ENCODE measurements at places on chromosomes 1 and 21.

GRCh38 chr1:208536212-208536611 lies 292.0 kb upstream of the PLXNA2 start:
- no peak for DNase-seq

DNA sequence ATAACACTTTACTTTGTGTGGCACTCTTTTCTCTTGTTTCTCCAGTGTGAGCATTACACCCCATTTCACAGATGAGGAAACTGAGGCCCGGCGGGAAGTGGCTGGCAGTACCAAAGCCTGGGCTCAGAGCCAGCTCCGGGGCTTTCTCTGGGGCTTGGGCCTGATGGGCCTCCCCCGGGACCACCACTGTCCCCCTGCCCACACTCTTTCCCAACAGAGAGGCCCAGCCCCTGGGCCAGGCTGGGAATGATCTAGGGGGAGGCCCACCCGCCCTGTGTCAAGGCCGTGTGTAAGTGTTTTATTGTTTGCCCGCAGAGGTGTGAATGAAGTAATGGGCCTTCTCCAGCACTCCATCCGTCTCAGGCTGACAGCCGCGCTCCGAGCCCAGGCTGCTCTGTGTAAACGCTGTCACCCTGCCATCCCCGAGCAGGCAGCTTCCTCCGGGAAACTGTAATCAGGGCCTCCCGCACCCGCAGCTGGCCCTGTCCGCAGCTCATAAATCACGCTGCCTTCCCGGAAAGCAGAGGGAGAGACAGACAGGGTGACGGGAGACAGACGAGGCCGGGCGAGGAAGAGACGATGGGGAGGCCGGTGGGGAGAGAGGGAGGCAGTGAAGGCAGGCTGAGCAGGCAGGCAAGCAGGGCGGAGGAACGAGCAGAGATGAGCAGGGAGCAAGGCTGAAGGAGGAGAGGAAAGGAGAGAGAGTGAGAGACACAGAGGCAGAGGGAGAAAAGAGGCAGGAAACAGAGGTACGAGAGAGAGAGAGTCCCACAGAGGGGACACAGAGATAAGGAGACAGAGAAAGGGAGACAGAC lies 109.7 kb upstream of the ZBTB40 start:
- DNase-seq, result no peak

DNA sequence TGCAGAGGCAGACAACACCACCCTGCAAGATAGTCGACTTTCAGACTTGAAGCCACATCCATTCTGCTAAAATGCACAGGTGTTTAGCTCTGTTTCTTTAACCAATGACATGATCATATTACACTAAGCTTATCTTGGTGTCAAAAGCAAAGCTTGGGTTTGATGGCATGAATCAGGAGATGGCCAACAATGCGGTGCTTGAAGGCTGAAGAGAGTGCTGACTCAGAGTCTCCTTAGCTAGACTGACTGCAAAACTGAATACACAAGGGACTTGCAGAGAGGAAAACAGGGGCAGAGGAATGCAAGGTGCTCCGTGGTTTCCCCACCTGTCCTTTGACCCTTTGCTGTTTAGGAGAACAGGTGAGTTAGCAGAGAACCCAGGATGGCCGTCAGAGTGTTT lies 262.6 kb downstream of the SIPA1L2 start:
- DNase-seq, result no peak

DNA sequence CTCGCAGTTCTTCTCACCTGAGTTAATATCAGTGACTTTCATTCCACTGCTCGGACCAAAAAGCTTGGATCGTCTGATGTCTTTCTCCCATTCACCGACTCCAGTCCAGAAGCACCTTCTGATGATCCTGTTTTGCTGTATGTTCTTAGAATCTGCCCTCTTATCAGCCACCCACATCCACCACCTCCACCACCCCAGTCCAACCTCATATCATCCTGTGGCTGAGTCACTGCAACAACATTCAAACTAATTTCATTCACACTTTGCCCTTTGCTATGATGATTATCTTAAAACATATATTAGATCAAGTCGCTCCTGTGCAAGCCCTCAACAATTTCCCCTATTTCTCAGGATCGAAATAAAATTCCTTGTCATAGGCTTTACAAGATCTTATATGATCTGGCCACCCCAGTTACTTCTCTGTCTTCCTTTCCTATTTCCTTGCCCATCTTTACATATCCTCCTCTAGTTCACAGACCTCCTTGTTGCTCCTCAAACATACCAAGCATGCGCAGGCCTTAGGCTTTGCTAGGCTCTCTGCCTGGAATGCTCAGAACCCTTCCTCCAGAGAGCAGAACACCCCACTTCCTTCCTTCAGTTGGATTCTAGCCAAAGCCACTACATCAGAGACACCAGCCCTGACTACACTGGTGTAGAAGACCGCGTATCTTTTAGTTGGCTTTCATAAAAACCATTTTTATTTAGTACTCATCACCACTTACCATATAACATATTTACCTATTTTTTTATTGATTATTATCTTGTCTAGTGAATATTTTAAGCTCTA lies 335.7 kb upstream of the GREM2 start:
- no peak for DNase-seq

DNA sequence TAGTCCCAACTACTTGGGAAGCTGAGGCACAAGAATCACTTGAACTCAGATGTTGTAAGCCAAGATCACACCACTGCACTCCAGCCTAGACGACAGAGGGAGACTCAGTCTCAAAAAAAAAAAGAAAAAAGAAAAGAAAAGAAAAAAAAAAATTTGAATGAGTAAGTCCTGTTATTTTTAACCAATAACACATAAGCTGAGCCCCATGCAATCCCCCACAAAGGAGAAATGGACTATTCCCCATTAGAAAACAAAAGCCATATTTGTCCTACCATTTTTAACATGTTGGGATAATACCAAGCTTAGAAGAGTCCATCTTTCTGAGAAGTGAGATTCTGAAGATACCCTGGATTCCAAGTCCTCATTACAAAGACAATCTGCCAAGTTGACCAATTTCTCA lies 32.4 kb downstream of the LTN1 start:
- DNase-seq, result no peak

GRCh38 chr1:183215076-183215720 lies 29.1 kb downstream of the LAMC2 start:
- no peak for DNase-seq

- peak; percentile 54 for DNase-seq
Measured at GRCh38 chr1:43991476-43992231, at the start of gene CCDC24. Gene CCDC24 (plus strand): TSS chr1:43991599. CDS start chr1:43991879, 280 bp downstream.

- DNase-seq, result no peak
Measured at GRCh38 chr1:212189352-212189738, 95.9 kb upstream of the PPP2R5A start.

GRCh38 chr1:65069011-65069565 lies 78.9 kb upstream of the AK4 start:
- no peak for DNase-seq

- no peak for DNase-seq
Measured at GRCh38 chr1:24673341-24673740, 30.2 kb downstream of the SRRM1 start.

- DNase-seq, result no peak
Measured at GRCh38 chr1:68268896-68269483, 36.7 kb upstream of the WLS start.

DNA sequence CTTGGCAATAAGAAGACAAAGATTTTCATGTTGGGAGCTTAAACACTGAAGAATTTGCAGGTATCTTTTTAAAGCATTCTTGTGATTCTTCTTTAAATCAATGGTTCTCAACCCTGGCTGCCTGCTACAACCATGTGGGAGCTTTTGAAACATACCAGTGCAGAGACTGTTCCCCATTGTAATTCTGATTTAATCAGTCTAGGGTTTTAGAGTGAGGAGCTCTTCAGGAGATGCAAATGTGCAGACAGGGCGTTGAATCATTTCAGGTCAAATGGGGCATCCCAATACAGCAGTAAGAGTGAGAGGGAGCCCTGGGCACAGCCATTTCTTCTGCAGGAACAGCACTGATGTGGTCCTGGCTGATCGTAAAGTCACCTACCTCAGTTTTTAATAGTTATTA lies 24.3 kb downstream of the KCNJ6 start:
- DNase-seq, result no peak

- DNase-seq, result peak; percentile 64
Measured at GRCh38 chr1:211382714-211383480, 56.3 kb downstream of the TRAF5 start.

DNA sequence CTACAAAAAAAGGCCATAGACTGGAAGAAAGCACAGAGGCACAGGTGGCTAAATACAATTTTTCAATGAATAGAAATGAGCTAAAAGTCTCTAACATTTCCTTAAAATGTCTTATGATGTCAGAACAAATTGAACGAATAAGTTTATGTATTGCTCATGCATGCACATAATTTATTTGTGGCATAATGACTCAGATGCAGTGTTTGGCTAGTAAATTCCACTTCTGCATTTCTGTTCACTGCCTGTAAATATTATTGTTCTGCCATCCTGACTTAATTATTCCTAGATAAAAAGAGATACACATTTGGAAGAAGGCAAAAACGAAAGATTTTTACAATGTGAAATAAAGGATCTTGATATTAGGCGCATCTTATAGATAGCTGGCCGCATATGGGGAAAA lies 26.6 kb upstream of the EXO1 start:
- DNase-seq, result no peak

DNA sequence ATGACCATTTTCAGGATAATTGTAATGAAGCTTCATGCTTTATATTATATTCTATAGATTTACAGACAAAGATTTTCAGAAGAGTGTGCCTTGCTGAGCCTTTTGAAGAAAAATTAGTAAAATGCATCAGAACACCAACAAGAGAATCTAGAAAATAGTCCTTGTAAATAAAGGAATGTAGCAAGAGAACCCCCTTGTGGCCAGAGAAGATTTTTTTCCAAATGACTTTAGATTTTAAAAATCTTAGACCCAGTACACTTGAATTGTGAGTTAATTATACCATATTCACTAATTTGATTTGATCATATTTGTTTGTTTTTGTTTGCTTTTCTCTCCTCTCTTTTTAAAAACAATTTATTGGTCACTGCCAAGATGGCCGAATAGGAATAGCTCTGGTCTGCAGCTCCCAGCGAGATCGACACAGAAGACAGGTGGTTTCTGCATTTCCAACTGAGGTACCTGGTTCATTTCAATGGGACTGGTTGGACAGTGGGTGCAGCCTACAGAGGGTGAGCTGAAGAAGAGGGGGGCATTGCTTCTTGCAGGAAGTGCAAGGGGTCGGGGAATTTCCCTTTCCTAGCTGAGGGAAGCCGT lies 12.8 kb upstream of the IFI44L start:
- DNase-seq, result no peak

DNA sequence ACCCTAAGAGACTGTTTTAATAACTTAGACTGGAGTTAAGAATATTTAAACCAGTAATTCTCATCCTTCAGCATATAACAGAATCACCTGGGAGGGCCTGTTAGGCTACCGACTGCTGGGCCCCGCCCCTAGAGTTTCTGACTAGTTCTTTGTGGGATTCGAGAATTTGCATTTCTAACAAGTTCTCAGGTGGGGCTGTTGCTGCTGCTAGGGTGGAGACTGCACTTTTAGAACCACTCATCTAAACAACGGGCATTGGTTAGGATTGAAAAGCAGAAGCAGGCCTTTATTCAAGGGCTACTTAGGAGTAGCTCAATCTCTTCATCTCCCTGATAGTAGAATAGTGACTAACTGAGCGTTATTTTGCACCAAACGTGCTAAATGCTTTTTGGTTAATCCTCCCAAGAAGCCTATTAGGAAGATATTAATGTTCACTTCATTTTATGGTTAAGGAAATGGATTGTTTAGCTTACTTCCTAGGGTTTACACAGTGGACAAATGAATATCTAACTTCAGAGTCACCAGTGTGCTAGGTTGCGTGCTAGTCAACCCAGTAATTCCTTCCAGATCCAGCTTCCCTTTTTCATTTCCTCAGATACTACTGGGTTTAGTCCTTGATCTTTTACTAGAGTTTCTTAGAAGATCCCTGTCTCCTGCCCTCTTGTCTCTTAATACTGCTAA lies 31.1 kb upstream of the UAP1 start:
- DNase-seq, result no peak
